ENCODE measurements at places on chromosomes 11 and 22.

DNA sequence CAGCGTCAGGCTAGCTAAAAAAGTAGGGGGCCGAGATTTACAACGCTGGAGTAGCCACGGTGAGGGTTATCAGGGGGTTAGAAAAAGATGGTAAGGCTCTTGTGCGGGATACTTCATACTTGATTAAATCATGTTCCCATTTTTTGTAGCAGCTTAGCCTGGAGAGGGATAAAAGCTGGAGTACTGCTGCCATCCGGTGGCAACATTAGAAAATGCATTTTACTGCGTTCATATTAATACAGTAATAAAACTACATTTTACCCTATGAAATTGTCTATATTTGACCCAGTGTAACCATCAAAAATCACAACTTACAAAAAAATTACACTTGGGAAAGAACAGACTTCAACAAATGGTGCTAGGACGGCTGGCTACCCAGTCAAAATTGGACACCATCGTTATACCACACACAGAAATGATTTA is 17.3 kb downstream of the RPUSD4 start:
- no peak for DNase-seq

DNA sequence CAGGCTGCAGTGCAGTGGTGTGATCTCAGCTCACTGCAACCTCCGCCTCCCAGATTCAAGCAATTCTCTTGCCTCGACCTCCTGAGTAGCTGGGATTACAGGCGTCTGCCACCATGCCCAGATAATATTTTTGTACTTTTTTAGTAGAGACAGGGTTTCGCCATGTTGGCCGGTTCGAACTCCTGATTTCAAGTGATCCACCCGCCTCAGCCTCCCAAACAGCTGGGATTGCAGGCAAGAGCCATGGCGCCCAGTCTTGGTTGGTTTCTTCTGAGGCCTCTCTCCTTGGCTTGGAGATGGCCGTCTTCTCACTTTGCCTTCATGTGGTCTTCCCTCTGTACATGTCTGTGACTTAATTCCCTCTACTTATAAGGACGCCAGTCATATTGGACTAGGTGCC is 254.6 kb downstream of the BUD13 start:
- no peak for DNase-seq

DNA sequence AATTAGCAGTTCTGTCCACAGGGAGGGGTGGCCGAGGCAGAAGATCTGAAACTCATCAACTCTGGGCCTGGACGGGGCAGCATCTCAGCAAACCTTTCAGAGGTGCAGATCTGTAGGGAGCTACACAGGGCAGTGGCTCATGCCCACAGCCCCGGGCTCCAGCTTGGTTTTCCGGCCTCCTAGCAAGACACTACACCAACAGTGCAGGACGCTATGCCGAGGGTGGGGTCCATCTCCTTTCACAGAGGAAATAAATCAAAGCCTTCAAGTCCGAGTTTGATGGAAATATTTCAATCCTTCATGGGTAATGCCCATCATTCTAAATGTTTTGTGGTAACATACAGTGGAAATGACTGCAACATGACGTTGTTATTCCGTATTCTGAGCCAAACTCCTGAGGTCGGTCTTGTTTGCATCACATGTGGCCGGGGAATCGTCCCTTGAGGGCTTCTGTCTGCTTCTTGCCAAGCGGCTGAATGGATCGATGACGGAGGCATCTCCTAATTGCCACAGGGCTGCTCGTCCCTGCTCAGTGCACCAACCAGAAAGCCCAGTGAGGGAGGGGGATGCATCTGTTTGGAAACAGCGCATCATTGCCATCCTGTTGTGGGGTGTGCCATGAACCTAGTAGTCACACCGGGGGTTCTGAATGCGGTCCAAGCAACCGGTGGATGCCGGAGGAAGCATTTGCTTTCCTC is 30.0 kb downstream of the LINC01488 start:
- DNase-seq, result no peak

DNA sequence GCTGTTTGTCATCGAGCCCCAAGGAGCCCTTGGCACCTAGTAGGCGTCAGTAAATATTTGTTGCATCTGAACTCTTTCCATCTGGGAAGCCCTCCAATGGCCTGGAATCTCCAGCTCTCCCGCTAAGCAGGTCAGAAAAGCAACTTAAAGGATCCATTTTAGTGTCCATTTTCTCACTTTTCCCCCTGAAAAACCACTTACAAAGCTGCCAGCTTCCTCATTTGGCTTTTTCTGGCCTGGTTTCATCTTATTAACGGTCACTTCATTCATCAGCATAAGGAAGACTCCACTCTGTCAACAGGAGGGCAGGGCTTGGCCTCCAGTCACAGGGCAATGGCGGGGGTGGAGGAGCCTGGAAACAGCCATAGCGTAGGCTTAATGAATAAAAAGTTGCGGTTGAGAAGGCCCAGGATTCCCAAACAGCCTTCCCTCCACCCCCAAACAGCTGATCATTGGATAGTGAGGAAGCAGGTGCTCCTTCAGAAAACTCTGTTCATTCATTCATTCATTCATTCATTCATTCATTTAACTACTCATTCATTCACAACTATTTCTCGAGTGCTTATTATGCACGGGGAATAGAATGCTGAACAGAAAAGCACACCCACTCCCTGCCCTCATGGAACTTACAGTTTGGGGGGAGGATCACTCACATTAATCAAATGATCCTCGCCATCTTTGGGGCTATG is 104.5 kb upstream of the RCN1 start:
- no peak for DNase-seq

DNA sequence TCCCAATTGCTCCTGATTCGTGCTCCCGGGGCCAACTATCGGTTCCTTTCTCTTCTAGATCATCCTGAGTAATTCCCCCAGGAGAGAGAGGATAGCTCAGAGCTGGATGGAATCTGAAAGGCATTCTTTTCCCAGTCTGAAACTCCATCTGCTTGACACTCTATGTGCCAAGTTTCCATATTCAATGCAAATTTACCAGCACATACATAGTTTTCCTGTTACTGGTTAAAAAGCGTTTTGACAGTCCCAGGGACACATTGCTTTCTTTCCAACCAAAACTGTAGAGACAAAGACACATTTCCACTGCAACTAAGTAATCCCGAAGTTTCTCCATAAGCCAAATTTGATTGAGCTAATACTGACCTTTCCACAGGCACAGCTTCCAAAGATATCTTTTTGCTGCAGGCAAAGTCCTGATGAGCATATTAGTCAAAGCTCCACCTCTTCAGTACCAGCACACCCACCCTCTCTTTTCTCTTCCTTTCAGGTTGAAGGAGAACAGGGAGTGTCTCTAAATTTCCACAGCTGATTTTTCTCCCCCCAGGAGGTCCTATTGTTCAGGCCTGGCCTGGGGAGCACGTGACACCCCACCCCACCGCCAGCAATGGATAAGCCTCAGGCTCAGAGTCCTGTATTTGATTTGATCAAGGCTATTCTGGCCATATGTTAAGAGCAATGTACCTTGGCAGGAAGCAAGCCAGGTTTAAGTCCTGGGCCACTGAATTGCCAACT is 9.7 kb upstream of the ANKK1 start:
- no peak for DNase-seq

DNA sequence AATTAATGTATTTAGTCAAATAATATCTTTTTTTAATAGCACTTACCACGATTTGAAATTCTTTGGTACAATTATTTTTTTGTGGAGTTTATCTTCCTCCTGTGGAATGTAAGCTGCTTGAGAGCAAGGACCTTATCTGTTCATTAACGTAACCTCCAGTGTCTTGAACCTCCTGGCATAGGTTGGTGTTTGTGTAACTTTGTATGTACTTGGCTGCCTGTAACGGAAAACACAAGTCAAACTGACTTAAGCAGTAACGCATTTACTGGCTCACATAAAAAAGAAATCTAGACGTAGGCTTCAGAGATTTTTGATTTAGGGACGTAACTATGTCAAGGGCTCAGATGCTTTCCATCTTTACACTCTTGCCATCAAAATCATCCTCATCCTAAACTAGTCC is 56.1 kb downstream of the ARHGEF12 start:
- no peak for DNase-seq

DNA sequence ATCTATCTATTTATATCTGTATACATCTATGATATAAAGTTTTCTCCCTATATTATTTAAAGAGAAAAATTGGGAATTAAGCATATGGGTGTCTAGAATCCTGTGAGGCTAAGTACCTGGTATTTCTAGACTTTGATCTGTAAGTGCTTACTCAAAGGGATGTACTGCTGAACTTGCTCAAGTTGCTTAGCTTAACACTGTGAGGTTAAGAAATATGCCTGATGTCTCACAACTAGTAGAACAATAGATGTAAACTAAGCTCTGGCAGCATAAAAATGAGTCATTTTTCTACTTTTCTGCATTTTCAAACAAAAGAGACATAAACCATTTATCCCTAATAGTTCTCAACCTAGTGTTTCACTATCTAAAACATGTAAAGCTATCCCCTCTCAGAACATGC is 744.4 kb upstream of the ANO3 start:
- DNase-seq, result no peak

GRCh38 chr22:29979777-29980321 is 96.9 kb downstream of the MTMR3 start:
- no peak for DNase-seq

GRCh38 chr11:119889111-119889510 is 160.1 kb upstream of the NECTIN1 start:
- no peak for DNase-seq

DNA sequence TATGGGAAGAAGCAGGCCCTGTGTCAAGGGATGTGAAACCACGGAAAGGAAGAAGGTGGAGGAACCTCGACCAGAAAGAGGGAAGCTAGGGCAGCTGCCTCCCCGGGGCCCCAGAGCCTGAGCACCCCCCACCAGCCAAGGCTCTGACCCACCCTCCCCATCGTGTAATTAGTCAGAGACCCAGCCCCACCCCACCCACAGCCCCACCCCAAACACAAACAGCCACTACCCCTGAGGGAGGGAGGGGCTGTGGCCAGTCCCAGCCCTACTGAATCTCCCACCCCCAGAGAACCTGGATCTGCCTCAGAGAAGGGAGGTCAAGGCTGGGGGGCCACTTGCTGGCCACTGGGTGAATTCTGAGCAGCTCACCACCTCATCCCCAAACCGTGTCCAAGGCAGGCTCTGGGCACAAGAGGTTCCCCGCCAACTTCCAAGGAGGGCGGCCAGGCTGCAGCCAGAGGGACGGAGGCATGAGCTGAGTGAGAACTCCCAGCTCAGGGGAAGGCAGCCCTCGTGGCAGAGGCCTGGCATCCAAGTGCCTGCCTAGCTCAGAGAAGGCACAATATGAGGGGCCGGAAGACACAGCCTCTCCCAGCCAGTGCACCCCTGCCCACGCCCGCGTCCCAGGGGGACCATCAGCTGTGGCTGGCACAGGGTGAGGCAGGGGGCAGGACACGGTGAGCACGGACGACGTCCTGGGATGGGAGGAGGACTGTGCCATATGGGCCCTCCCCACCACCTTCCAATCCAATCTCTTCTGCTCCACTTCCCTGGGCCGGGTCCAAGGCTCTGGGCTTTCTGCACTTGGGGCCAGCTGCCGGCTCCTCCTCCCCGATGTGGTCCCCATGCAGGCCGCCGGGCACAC is 2.7 kb downstream of the PLXNB2 start:
- peak; percentile 61 for DNase-seq

GRCh38 chr11:32489464-32489863 is 54.1 kb upstream of the WT1 start:
- DNase-seq, result no peak

DNA sequence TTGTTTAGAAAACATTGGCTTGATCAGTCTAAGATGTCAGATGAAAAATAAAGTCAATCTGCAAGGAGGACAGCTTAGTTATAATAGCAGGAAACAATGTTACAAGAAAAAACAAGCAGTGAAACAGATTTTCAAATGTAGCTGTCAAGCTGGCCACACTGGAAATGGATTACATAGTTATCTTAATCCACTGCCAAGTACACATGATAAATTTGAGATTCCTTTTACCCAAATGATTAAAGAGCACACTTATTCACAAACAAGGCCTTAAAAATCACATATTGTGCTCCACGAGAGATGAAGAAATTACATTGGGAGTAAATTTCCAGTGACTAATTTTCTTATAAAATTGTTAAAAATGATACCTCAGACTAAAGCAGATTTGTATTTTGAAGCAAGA is 17.5 kb upstream of the ESAM start:
- DNase-seq, result no peak

DNA sequence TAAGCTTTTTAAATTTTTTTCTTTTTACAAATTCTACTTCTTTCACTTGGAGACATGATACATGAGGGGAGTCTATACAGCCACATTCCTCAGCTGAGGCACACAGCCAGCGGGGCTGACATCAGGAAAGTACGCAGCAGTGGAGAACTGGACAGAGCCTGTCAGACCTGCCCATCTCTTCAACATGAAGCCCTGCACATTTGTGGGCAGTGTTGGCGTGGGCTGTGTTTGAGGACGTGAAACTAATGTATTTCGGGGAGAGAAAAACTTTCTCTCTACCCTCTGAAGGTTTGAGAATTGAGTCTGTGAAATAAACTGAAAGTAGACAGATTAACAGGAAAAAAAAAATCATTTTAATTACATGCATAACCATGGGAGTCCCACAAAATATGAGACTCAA is 84.8 kb upstream of the HTATIP2 start:
- DNase-seq, result no peak

DNA sequence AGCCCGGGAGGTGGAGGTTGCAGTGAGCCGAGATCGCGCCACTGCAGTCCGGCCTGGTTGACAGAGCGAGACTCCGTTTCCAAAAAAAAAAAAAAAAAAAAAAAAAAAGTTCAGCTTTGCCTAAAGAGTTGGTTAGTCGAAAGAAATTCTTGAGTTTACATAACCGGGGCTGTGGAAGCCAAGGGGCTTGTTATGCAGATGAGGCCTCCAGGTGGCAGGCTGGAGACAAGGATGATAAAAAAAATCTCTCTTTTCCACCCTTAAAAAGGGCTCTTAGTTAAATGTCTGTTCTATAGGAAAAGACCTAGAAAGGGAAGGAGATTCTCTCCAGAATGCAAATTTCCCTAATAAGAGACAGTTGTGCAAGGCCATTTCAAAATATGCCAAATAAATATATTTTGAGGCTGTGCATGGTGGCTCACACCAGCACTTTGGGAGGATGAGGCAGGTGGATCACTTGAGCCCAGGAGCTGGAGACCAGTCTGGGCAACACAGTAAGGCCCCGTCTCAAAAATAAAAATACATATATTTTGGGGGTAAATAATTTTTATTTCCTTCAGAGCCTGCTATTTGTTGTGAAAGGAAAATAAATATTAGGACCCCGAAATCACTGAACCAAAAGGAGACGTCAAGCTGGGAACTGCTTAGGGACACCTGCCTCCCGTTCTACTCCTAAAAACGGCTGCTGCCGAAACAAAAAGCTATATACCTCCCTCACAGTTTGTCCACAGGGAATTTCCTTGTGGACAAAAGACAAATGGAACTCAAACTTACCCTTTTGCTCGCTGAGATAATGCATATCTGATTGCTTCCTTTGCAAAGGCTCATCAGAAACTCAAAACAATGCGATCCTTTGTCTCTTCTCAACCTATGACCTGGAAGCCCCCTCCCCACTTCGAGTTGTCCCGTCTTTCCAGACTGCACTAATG is 2.4 kb upstream of the IFITM2 start:
- peak; percentile 46 for DNase-seq

GRCh38 chr22:21599053-21599893 is 30.5 kb downstream of the YDJC start:
- no peak for DNase-seq

- DNase-seq, result no peak
Observed at GRCh38 chr22:27719036-27719347, 82.6 kb downstream of the MN1 start.

GRCh38 chr11:86673055-86673843 is 833 bp upstream of the ME3 start:
- DNase-seq, result no peak
